CD4-positive, alpha-beta T cell treated with Interleukin-15 for 4 hours (primary cell): ENCODE measurements at places on chromosomes 12 and 14.

- no peak for DNase-seq
Measured at GRCh38 chr12:105935106-105935505, 203.6 kb downstream of the NUAK1 start.

GRCh38 chr12:32098112-32098511 is 8.5 kb upstream of the BICD1 start:
- DNase-seq = no peak

DNA sequence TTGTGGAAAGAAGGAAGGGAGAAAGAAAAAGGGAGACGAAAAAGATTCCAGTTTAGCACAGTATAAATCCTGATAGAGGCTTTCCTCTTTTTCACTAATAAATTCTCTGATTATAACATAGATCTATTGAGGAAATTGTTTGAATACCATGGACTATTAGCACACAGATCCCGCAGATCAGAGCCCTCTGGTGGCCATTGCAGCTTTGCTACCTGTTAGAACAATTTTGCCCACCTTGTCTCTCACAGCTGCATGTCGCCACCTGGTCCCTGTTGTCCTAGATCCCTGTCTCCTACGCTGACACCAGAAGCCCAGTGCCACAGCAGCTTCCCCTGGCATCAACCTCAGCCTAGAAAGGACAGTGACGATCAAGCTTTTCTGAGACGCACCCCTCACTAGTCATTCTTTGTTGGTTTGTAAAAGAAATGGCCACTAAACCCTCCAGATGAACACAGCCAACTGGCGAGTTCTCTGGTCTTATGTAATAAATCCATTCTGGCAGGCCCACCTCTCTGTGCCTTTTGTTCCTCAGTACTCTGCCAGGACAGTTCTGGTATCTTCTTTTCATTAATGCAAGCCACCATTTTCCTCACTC is 9.9 kb downstream of the GPHB5 start:
- no peak for DNase-seq

- DNase-seq = no peak
Measured at GRCh38 chr14:103491691-103492090, 30.9 kb downstream of the CKB start.

DNA sequence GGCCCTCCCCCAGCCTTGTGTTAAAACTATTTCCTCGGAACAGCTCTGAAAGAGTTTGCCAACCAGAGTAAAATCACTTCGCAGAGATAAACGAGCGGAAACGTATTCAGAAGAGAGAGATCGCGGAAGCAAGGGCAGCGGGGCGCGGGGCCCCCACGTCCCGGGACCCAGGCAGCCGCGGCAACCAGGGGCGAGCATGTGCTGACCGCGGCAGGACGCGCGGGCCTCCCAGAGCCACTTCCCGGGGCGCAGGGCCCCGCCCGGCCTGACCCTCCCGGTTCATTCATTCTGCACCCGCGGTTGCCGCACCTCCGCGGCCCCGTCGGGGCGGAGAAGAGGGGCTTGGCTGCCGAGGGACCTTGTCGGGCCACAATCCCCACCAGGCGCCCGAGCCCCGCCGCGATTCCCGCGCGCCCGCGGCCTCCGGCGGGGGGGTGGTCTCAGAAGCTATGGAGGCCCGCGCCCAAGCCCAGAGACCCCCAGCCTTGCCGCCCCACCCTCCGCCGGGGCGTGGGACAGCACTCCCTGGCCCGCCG is 598 bp downstream of the UBE2N start:
- DNase-seq = peak; percentile 34

DNA sequence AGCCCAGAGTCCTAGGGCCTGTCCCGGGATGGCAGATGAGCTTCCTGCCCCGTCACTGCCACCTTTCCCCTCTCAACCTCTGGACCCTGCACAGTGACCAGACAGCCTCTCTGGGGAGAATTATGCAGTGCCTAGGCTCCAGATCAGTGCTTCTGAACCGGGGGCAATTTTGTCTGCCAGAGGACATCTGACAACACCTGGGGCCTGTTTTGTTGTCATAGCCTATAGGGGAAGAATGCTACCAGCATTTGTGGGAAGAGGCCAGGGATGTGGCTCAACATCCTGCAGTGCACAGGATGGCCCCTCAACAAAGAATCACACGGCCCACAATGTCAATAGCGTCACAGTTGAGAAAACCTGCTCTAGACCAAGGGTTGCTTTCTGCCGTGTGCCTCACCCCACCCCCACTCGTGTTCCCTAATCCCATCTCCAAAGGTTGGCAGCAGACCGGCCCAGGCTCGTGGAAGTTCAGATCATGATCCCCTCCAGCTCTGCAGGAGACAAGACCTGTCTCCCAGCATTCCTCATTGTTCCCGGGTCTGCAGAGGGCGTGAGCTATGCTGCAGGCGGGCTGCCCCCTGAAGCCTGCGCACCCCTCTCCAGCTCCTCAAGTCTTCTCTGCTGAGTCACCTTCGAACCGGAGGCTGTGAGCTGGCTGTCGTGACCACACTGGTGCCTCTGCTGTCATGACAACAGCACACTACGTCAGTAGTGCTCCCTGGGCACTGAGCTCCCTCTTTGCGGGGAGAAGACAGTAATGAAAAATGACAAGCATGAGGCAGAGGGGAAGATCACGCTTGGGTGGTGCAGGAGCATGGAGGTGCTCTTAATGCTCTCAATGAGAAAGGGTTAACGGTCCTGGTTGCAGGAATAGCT is 2.0 kb upstream of the GAPDH start:
- peak; percentile 89 for DNase-seq

GRCh38 chr12:108211157-108211556 is 82.1 kb downstream of the WSCD2 start:
- no peak for DNase-seq

DNA sequence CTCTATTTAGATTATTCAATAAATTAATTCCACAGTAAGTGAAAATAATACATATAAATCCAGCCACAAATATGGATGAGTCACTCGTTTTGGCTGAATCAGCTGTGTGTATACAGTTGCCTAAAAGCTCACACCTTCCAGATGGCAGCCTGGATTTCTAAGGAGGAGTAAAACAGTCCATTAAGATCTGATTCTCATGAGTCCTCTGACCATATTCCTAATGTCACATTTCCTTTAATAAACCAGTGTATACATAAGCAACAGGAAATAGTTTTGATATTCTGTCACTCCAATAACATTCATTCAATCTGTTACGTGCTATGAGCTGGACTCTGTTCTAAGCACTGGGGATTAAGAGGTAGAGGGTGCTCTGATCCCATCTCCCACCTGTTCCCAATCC is 21.8 kb downstream of the MDM1 start:
- DNase-seq = no peak

DNA sequence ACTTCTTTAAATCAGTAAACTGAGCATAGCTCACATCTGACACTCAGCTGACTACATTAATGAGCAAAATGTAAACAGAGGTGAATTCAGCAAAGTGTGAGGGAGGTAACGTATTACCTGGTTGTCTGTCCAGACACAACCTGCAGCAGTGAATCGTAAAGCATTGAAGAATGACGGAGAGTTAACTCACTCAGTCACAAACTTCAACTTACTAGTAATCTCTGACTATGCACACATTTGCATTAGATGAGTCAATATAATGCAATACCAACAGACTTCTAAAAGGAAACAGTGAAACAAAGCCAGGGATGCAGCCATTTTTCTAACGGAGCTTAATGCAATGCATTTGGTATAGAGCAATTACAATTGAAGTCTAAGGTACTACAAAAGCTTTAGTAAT is 40.0 kb downstream of the STX2 start:
- no peak for DNase-seq

- DNase-seq = no peak
Measured at GRCh38 chr12:93080452-93080851, 151.4 kb upstream of the EEA1 start.

DNA sequence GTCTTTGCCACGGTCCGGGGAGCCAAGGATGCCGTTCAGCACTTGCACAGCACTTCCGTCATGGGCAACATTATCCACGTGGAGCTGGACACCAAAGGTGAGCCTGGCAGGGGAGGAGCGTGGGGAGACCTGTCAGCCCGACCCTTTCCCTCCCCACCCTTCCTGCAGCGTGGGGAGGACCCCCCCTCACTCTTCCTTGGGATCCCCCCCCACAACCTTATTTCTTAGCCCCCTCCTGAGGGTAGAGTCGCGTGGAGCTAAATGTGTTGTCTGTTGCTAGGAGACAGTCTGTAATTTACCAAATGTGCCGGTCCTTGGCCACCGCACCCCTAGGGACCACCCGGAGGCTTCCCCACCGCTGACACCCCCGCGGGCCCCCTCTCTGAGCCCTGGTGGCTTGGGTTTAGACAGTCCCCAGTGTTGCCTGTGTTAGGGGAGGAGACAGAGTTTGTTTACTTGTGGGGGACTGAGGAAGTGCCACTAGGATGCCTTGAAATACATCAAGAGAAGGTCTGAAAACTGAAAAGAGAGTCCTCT is 2.3 kb downstream of the SETD1B start:
- no peak for DNase-seq

GRCh38 chr12:45601888-45602287 is 127.6 kb upstream of the ARID2 start:
- no peak for DNase-seq

DNA sequence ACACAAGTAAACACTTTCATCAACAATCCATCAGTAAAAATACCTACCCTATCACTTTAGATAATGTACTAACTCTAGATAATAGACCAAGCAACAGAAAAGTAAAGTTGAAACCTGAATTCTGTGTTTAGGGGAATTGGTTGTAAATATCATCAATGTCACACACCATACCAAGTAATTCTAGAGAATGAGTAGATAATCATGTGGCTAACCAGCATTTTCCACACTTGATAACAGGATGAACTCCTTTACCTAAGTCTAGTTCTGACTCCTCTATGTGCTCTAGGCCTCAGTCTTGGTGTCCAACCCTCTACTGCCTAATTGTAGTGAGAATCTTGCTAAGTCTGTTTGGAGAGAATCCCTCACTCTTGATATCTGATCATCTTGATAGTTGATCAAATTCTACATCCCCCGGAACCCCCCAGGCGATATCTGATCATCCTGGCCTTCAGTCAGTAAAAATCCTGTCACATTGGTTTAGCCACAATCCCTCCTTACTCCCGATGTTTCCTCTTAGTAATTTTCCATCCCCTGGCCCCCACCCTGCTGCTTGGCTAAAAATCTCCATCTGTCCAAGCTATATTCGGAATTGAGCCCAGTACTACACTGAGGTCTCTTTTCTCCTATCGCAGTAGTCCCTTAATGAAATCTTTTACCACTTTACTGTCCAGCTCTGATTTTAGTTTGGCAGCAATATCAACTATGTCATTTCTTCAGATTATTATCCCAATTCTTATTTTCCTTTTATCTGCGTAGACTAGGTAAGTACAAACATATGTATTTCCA is 3.4 kb upstream of the SLCO1A2 start:
- DNase-seq = no peak

GRCh38 chr14:104334424-104335161 is 196.2 kb downstream of the KIF26A start:
- no peak for DNase-seq

- DNase-seq = no peak
Measured at GRCh38 chr12:10466311-10466710, 13.1 kb upstream of the KLRC1 start.

- DNase-seq = no peak
Measured at GRCh38 chr12:97877404-97877803, 414.8 kb downstream of the RMST start.

DNA sequence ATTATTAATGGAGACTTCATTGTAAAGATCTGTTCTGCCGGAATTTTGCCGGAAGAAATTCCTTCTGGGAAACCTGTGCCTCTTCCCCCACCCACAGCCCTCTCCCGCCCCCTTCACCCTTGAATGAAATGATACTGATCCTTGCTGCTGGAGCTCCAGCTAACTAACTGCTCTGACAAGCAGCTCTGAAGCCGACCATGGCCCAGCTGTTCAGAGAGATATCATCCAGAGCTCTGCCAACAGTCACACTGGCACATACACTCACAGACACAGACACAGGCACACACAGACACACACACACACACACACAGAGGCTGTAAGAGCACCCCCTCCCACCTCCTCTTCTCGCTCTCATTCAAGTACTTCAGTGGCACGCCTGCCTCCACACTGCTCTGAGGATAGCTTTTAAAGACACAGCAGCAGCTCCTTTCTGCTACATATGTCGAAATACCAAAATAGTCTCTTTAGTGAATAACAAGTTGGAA is 88.6 kb downstream of the R3HDM2 start:
- DNase-seq = no peak

- no peak for DNase-seq
Measured at GRCh38 chr12:75183967-75184366, 25.7 kb downstream of the KCNC2 start.

GRCh38 chr12:50041062-50041860 is 16.0 kb upstream of the RACGAP1 start:
- DNase-seq = no peak

DNA sequence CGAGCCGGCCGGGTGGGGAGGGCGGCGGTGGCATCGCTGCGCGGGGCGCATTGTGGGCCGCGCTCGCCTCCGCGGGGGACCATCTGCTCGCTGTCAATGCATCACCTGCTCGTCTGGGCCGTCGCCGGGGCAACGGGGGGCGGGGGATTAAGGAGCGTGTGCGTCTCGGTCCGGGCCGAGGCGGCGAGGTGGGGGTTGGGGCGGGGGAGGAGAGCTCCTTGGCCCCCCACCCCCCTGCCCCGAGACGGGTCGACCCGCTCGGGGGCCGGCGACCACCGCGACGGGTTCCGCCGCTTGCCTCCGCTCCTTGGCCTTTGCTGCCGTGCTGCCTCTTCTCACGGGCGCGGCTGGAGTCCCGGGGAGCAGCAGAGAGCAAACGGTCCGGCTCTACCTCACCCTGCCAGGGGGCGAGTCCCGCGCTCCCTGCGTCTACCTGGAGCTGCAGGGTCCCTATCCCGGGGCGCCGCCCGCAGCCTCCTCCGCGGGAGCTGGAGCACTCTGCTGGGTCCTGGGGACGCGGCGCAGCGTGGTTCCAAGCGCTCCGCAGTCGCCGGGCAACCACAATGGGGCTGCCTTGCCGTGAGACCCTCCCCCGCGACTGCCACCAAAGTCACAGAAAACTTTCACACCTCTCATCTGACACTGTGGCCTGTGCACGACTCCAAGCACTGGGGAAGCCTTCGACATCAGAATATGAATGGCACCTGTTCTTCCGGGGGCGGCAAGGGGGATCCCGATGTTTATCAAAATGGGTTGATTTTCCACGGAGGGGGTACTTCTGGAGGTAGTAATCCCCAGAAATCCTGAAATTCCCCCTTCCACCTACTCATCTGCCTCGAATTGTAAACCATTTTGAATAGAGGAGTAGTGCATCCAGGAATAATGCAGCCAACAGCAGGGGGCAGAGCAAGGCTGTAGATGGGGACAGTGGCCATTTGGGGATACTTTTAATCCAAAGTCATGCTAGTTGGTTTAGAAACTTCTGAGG is at the start of gene C12orf42:
Gene C12orf42, minus strand, starts transcription at position 500 of the 988 bp plus-strand sequence. CDS start 17,542 bp downstream, outside the sequence.
- peak; percentile 56 for DNase-seq

- DNase-seq = no peak
Measured at GRCh38 chr12:120238839-120239445, 26.6 kb downstream of the PXN start.

DNA sequence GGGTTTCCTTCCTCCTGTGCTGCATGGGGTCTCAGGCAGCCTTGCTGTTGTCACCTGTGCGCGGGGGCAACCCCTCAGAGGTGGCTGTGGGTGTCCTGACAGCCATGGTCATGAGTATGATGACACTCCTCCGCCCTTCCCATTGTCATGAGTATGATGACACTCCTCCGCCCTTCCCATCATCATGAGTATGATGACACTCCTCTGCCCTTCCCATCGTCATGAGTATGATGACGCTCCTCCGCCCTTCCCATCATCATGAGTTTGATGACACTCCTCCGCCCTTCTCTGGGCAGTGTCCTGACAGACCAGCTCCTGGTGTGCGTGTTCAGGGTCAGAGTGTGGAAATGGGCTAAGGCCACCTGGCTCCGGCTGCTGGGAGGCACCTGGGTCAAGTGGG is 40.0 kb downstream of the FBRSL1 start:
- DNase-seq = no peak
